ENCODE measurements at places on chromosomes 4 and X.
A peak's percentile ranks its signal among the peaks of the same experiment; 100 is the strongest.

- DNase-seq = no peak
Measured at GRCh38 chr4:108570993-108571569, 49.3 kb upstream of the RPL34 start.

- no peak for DNase-seq
Measured at GRCh38 chr4:157096439-157096838, 20.5 kb downstream of the GLRB start.

DNA sequence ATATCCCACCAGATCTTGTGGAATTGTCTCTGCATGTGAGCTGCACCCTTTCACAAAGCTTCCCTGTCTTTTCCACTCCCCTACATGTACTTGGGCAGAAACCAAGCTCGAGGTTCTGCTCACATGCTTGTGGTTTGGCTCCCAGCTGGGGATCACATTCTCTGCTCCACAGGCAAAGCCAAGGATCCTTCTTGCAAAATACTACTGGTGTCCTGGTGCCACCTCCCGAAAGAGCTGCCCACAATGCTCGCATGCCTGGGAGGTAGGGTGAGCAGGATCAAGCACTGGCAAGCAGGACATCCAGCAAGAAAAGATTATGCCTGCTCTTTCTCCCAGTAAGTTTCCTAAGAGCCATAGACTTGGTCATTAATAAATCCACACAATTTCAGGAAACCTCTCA, 45.1 kb upstream of the PPARGC1A start:
- no peak for DNase-seq

DNA sequence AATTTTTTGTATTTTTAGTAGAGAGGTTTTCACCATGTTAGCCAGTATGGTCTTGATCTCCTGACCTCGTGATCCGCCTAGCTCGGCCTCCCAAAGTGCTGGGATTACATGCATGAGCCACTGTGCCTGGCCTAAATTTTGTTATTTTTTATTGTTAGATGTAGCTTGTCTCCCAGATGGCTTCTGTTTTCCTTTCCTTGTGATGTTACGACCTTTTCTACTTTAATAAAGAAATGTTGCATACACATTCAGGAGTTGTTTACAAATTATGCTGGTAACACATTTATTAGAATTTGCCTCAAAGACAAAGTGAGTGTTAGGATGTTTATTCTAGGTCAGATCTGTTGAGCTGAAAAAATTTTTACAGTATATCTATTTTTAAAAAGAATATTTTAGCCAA, 18.4 kb downstream of the PDLIM5 start:
- DNase-seq = no peak

DNA sequence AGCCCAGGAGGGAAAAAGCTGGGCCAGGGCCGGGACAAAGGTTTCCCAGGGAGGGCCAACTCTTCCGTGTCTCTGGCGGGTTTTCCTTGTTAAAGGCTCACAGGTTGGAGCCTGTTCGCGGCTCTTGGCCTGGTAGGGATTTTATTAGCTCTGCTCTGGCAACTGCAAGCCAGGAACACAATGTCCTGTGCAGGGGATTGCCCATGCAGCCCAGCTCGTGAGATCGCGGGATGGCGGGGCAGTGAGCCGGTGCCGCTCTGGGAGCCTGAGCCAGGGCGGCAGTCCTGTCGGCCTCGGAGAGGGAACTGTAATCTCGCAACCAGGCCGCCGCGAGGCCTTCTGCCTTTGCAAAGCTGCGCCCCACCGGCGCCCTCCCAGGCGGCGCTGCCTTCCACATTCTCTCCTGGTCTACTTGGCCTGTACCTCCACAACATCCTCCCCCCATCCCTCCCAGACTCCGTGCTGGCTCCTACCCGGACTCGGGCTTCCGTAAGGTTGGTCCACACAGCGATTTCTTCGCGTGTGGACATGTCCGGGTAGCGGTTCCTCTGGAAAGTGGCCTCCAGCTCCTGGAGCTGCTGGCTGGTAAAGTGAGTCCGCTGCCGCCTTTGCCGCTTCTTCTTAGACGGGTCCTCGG, 2.1 kb downstream of the PITX2 start:
- no peak for DNase-seq

DNA sequence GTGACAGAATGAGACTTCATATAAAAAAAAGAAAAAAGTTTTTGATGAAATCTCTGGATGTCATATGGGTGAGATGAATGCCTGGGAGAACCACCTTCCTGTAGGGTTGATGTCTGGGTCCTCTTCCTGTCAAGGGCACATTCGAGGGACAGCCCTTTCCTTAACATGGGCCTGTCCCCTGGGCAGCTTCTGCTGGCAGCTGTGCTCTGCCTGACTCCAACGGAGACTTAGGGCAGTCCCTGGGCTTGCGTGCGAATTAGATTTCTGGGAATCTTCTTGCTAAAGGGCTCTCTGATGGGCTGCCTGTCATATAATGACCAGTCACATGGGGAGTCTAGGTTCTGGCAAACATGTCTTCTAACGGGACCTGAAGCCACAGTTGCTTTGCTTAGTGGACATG, 40.7 kb downstream of the TNIP2 start:
- DNase-seq = no peak

DNA sequence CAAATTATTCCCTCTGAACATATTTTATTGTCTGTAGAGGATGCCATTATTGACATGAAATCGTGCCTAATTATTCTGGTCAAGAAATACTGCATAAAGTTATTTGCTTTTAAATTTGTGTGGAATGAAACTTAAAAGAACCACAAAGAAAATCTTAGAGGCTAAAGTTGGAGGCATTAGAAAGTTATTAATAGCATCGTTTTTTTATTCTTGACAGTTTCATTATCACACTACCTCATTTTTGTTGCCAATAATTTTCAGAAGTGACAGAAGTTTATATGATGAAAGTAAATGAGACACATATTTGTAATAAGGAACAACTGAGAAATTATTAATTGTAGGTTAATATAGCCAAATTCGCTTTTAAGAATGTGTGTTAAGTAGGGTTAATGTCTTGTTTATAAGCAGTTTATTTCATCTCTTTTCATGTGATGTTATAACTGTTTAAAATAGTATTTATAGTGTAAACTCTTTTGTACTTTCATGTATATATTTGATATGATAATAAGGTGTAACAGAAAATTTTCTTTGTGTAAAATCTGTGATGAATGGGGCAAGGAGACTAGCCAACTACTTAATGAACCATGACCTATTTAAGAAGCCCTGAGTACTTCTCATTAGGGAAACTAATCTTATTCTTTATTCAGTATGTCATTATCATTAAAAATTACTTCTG, 54.5 kb upstream of the GRIA2 start:
- DNase-seq = no peak

- no peak for DNase-seq
Measured at GRCh38 chr4:184384810-184385557, 89.4 kb downstream of the IRF2 start.

DNA sequence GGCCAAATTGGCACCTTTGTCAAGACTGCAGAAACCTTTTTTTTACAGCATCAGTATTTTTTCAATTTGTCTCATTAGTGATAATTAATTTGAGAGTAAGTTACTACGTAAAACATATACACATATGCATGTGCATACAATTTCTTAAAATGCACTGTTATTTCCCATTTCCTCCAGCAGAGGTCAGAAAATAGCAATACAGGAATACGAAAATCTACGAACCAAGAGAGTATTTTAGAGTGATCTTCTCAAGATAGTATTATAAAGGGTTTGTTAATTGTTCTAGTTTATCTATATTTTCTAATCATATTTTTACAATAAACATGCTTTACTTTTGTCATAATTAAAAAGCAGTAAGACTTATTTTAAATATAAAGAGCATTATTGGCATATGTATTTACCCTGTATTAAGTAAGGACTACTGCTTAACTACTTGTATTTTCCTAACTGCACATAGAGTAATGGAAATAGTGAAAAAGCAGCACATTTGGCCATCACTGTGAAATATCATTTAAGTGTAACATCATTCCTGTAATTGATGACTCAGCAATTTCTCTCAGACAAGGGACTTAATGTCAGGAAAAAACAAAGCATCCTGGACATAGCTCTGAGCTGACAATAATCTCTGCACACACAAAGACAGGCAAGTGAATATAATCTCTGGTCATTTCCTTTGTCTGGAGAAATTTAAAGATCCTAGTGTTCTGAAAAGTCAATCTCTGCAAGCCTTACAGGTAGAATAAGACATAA, 45.6 kb downstream of the MAOB start:
- DNase-seq = no peak

GRCh38 chr4:170089274-170089667, 485 bp downstream of the AADAT start:
- DNase-seq = peak; percentile 15

DNA sequence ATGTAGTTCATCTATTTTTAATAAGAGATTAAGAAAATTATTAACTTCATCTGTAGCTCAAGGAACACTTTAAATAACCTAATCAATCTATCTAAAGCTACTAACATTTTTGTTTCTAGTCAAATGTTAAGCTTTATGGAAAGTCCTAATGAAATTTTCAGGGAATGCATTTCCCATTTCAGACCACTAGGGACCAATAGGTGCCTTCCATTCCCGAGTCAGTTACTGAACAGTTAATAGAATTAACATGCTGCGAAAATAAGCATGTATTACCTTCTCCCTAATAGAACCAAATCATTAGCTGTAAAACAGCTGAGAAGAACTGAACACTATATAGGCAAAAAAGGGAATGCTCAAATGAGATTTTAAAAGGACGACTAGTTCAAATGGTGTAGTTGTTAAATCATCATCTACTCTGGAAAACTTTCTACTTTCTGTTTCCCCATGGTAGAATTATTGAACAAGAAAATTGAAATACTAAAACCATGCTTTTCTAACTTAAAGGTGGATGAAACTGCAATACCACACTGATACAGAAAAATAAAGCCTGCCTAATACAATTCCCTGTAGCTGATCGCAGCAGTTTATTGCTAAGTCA, 22.5 kb downstream of the STX18 start:
- no peak for DNase-seq

- no peak for DNase-seq
Measured at GRCh38 chr4:16072168-16072567, 11.7 kb downstream of the PROM1 start.

DNA sequence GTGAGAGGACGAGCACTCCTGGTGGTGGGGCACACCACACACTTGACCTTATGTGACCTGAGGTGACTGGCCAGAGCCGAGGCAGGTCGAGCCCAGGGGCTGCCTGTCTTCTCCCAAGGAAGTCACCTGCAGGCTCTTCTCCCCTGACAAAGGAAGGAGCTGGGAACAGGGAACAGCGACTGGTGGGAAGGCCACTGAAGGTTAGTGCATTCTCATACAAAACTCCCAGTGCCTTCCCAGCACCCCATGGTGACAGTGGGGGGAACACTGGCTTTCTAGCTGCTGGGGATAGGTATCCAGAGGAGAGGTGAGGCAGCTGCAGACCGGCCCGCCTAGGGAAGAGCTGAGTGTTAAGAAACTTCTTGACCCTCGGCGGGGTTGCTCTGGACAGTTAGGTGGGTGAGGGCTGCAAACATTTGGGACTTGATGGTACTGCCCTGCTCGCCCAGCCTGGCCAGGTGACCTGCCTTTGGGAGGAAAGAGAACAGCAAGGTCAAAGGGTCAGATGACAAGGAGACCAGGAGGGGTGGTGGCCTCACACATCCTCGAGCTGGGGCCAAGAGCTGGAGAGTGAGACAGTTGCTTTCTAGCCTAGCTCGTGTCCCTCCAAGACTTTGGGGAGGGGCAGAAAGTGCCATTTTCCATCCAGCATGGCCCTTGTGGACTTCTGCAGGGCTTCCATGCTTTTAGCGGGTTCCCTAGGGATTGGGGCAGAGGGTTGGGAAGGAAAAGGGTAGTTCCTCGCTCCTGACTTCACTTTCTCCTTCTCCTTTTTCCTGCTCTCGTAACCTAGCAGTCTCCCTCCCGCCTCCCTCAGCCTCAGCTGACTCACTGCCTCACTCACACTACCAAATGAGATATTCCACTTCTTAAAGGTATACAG, 2.7 kb downstream of the NALF2 start:
- DNase-seq = peak; percentile 4

DNA sequence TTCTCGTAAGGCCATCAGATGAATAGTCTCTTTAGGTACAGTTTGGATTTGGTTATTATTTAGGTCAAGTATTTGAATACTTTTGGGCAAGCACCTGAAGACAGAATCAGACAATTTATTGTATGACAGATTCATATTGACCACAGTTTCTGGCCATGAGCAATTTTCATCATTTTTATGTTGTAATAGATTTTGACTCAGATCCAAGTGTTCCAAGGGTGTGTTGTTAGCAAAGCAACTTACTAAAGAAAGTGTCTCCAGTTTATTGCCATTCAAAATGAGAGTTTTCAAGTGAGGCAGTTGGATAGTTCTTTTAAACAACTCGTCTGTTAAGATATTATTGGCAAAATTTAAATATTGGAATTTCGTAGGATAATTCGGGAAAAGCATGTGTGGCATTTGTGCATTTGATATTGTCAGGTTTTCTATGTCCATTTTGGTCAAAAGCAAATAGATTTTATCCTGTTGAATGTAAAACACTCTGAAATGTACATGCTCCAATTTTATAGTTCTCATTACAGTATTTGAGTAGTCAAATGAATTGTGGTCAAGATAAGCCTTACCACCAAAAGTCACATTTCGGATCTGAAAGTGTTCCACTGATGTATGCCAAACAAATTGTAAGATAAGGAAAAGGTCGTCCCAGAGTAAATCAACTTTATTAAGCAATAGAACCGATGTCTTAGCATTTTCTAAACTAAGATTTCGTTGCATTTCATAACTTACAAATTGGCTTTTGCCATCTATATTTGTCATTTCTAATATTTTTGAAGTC, 8.4 kb downstream of the TLR10 start:
- DNase-seq = no peak

DNA sequence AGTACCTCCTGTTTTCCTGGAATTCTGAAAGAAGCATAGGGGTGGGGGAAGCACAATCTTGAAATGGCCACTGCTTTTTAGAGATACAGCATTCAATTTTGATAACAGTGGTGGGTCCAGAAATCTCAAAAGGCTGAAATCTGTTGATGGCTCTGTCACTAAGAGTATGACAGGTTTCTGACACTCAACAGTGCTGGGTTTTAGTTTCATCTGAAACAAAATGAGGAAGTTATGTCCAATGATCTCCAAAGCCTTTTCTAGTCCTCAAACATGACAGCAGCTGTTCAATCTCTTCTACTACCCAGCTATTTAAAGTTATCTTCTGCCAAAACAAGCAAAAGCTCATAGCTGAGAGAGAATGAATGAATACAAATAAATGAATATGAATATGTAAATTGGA, 110.5 kb downstream of the IL1RAPL1 start:
- DNase-seq = no peak

- no peak for DNase-seq
Measured at GRCh38 chrX:94942603-94943002, 1268.6 kb downstream of the FAM133A start.

DNA sequence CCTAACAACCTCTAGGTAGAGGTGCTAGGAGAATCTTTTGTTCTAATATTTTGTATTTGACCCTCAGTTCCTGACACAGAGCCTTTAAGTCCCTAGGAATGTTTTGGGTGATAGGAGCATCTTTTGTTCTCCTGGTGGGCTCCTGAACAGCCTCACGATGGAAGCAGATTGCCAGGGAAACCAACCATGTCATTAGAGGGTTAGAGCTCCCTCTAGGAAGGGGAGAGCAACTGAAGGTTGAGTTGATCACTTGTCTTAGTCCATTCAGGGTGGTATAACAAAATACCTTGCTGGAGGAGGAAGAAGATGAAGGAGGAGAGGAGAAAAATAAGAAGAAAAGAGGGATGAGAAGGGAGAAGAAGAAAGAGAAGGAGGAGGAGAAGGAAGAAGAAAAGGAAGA, 9.2 kb downstream of the VCX start:
- no peak for DNase-seq

- no peak for DNase-seq
Measured at GRCh38 chr4:48909697-48910096, 3.1 kb upstream of the OCIAD2 start.

Data from anterior cingulate cortex (tissue), 58 donors.